ENCODE measurements at places on chromosomes 5 and 9.

- DNase-seq = peak; percentile 34
Measured at GRCh38 chr9:91949946-91950664, at the start of gene ROR2. Gene ROR2, minus strand, starts transcription at chr9:91950228.

GRCh38 chr5:128965011-128965637 is at the start of gene SLC27A6:
Gene SLC27A6, plus strand, starts transcription at chr5:128965488. Its CDS starts 650 bp downstream, at chr5:128966138.
- DNase-seq = no peak

- no peak for DNase-seq
Measured at GRCh38 chr5:142726188-142726731, 40.4 kb upstream of the FGF1 start.

- no peak for DNase-seq
Measured at GRCh38 chr9:81827616-81828296, 100.5 kb upstream of the SPATA31D4 start.

DNA sequence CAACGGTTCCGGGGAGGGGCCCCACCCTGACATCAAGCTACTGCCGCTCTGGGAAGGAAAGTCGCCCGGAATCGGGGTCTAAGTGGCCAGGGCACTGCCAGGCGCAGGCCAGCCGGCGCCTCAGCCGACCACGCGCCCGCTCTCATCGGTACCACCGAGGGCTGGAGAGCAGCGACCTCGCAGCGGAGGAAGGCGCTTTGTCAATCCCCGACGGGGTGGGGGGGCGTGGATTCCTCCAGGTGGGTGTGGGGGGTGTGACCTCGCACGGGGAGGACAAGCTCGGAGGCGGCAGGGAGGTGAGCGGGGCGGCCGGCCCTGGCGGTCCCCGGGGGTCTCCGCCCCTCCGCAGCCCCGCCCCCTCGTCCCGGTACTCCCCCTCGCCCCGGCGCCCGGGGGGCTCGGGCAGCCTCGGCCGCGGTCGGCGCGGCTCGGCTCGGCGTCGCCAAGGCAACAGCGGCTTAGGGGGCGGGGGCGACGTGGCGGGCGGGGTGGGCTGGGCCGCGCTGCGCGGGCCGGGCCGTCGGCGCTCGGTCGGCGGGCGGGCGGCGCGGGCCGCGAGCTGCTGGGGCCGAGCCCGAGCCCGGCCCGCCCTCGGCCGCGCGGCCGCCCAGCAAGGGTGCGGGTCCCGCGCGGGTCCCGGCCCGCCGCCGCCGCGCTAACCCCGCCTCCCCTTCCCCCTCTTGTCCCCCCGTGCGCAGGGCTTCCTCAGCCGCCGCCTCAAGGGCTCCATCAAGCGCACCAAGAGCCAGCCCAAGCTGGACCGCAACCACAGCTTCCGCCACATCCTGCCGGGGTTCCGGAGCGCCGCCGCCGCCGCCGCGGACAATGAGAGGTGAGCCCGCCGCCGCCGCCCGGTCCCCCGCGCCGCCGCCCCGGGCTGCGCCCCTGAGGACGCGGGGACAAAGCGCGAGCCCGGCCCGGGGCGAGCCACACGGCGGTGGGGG is 47.5 kb downstream of the DAB2IP start:
- DNase-seq = peak; percentile 78

- DNase-seq = no peak
Measured at GRCh38 chr5:117497601-117498000, 923.0 kb upstream of the SEMA6A start.

GRCh38 chr5:88659529-88660263 is 223.3 kb downstream of the MEF2C start:
- DNase-seq = no peak

DNA sequence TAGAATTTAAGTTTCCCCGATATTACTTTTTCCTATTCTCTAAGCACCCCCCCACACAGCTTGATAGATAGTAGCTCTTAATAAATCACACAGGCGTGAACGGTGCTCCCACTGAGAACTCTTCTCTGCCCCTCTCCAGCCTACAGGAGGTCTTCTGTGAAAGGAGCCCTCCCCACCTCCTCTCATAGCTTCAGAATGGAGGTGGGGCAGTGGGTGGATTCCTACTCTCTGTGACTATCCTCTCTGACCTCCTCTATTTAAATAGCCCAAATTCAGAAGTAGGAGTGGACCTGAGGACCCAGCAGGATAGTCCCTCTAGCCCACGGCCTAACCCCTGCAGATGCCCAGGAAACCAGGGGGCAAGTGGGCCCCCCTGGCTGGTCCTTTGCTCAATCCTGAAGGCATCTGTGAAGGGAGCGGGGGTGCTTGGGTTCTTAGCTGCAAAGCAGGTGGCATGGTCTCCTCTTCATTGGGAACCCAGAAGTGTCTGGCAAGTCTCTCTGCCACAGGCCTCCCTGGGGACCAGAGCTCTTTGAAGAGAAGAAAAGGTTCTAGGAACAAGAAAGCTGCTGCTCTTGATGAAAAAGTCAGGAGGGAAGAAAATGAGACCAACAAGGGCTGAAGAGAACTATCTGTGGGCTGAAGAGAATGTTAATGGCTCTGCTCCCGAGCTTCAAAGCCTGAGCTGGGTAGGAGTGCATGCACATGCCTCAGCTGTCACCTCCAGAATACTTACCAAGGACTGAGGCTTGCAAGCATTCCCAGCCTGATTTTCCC is 21.1 kb upstream of the HSPA9 start:
- DNase-seq = no peak

- no peak for DNase-seq
Measured at GRCh38 chr9:93659044-93659836, 82.9 kb downstream of the PHF2 start.

- no peak for DNase-seq
Measured at GRCh38 chr5:42858687-42859086, 47.0 kb upstream of the SELENOP start.

DNA sequence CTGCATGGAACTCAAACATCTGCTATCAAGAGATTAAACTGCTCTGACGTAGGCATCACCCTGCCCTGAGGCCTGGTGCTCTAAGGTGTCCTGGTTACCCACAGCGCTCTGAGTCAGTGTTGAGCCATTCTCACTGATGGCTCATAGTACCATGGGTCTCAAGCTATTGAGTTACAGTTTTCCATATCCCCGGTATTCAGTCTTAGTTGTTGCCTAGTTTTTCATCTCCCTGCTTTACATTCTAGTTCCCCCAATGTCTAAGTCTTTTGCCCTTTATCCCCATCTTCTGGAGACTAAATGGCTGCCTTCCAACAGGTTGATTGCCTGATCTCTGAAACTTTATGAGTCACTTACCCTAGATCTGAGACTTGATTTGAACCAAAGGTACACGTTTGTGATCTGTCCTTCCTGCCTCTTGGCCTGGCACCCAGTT is 161.2 kb upstream of the PTGER4 start:
- DNase-seq = no peak

GRCh38 chr5:53571403-53571802 is 11.0 kb downstream of the NDUFS4 start:
- no peak for DNase-seq

DNA sequence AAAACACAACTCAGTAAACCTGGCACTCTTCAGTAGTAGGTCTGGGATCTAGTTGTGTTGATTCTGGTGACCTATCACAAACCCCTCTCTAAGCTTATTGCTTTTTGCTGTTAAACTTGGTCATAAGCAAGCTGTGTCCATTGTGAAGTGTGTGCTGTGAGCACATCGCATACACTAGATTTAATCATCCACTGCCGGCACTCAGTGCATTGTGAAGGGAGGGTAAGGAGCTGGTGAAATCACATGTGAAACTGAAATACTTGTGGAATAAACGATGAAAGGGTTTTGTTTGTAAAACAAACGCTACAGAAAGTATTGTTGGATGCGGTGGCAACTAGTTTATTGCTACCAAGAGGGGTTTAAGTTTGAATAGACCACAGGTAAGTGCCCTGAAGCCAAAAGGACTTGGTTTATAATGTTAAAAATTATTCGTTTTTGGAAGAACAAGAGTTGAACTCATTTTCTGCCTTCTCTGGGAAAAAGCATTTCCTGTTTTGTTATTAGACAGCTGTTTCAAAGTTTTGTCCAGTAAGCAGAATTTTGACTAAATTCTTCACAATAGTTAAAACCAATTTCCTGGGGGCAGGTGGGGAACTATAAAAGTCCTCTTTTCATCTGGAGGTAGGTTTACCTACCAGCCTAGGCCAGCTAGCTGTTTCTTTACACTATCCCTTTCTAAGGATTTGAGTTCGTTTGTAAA is 24.6 kb downstream of the TJP2 start:
- DNase-seq = no peak

GRCh38 chr5:159779481-159779880 is 136.8 kb upstream of the ADRA1B start:
- DNase-seq = no peak

GRCh38 chr5:9265441-9266287 is 280.2 kb downstream of the SEMA5A start:
- no peak for DNase-seq
